ENCODE measurements at places on chromosomes 16 and 17. TPM values are rescaled to one million over a fixed set of nuclear protein-coding genes. Genes with fewer than 3 reads are reported as not detected.

The ALOX15 gene
- 1.1 TPM for total RNA-seq

The SPG7 gene
- total RNA-seq = 173 TPM

The C16orf89 gene
- 0.49 TPM for total RNA-seq

The CRYBA1 gene
- total RNA-seq = not detected

The ADAD2 gene
- not detected for total RNA-seq

The KRTAP2-1 gene
- not detected for total RNA-seq

DNA sequence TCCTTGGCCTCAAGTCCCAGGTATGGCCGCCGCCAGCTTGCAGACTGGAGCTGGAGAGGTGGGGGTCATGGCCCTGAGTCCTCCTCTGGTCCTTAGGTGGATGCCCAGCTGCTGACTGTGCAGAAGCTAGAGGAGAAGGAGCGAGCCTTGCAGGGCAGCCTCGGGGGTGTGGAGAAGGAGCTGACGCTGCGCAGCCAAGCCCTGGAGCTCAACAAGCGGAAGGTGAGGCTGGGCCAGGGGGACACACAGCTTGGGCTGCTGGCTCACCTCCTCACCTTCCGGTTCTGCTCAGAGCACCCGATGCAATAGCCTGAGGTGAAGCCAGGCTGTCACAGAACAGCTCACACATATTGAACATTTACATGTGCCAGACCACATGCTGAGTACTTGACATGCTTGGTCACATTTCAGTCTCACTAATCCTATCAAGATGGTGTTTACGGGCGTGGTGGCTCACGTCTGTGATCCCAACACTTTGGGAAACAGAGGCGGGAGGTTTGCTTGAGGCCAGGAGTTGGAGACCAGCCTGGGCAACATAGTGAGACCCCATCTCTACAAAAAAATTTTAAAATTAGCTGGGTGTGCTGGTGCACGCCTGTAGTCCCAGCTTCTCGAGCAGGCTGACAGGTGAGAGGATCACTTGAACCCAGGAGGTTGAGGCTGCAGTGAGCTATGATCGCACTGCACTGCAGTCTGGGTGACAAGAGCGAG is 7.4 kb downstream of the RNF40 start:
- peaks cover 75% of the 10 kb centered on the region for H3K36me3 ChIP-seq
- no peak for DNase-seq
- no peaks in the 10 kb centered on the region for H3K4me1 ChIP-seq
- no peaks in the 10 kb centered on the region for H3K27me3 ChIP-seq
- H3K4me3 ChIP-seq = no peak overlapping the region

- H3K4me1 ChIP-seq = no peaks in the 10 kb centered on the region
- no peaks in the 10 kb centered on the region for H3K36me3 ChIP-seq
- H3K4me3 ChIP-seq = peak overlapping the region; percentile 37
These were observed 8.0 kb downstream of the ALOX12B start for GRCh38 chr17:8079291-8080207.

DNA sequence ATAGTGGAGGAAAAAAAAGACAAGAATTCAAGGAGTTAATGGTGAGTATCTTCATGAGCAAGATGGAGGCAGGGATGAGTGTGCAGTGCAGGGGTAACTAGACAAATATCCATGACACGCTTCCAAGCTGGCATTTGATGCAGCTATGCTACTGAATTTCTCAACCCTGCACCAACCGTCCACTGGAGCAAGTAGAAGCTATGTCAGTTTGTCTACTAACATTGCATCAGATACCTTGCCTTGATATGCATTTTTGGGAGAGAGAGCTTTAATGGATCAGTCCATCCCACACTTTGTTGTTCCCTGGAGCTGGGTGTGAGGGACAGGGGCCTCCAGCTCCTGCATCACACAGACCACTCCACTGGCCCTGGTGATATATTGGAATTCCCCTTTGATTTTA is 16.4 kb downstream of the CCL11 start:
- no peak overlapping the region for H3K27ac ChIP-seq
- DNase-seq = peak; percentile 41
- H3K4me3 ChIP-seq = no peak overlapping the region

DNA sequence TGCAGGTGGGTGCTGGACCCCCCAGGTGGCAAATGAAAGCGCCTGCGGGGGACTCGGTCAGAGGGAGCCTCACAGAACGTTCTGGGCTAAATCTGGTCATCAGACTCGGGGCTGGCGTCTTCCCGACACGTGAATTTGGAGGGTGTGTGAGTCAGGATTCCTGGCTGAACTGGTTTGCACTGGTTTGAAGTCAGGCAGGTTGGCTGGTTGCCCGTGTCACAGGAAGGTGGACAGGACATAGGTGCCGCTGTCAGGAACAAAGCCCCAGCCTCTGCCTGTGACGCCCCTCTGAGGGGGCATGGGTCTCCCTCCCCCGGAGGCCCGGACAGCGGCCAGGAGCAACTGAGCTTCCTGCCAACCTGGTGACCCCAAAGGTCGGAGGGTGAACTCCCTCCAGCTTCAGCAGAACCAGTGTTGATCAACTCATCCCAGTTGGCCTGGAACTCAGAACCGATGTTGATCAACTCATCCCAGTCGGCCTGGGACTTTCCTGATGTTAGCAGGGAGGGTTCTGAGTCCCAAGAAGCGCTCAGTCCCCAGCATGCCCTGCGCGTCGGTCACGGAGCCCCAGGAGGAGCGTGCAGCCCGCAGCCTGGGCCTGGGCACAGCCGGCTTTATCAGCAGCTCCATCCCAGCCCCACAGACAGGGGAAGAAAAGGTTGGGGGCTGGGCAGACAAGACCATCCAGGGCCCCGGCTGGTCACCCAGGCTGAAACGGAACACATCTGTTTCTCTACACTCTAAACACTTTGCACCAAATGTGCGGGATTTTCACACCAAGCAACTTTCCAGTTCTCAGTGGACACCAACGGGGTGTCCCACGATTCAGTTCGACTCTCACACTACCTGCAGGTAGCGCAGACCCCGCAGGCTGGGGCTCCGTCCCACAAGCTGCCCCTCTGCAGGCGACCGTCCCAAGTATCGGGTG is 14.4 kb upstream of the METRNL start:
- no peaks in the 10 kb centered on the region for H3K27me3 ChIP-seq
- no peak overlapping the region for H3K27ac ChIP-seq
- no peaks in the 10 kb centered on the region for H3K4me1 ChIP-seq

DNA sequence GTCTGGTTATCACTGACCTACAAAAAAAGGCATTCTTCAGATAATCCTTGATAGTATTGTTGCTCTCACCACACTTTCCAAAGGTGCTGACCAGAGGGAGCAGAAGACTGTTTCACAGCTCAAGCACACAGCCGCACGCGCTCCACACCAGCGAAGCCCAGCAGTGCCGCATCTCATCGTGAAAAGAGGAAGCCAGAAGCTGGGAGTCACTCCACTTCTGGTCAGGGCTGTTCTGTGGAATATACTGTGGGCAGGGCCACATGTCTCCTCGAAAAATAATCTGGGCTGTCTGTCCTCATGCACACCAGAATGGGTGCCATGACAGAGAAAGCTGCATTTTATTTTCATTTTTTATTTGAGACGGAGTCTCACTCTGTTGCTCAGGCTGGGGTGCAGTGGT is 7.3 kb upstream of the PRSS36 start:
- H3K36me3 ChIP-seq = no peaks in the 10 kb centered on the region
- no peak overlapping the region for H3K4me3 ChIP-seq
- H3K4me1 ChIP-seq = no peaks in the 10 kb centered on the region
- no peaks in the 10 kb centered on the region for H3K27me3 ChIP-seq
- H3K27ac ChIP-seq = no peak overlapping the region
- no peak for DNase-seq

GRCh38 chr16:73998707-73999106 is 297.9 kb upstream of the PSMD7 start:
- H3K4me1 ChIP-seq = no peaks in the 10 kb centered on the region
- no peak overlapping the region for H3K27ac ChIP-seq
- no peak overlapping the region for H3K4me3 ChIP-seq
- no peaks in the 10 kb centered on the region for H3K27me3 ChIP-seq
- no peak for DNase-seq
- no peaks in the 10 kb centered on the region for H3K36me3 ChIP-seq

DNA sequence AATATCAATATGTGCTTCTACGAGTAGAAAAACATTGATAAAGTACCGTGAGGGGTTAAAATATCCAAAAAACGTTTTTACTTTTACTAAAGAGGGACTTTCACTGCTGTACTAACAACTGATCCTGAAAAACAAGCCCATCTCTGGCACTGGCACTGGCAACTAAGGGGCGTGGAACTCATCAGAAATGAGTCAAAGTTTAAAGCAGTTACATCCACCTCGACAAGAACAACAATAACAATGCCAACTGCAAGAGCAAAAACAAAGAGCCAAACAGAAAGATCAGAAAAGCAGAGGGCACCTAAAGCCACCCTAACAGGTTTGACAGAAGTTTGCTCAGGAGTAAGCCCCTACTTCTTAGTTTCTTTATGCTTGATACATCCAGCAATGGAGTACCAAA is 13.1 kb downstream of the MBTPS1 start:
- no peaks in the 10 kb centered on the region for H3K4me1 ChIP-seq
- H3K36me3 ChIP-seq = peaks cover 15% of the 10 kb centered on the region
- no peak overlapping the region for H3K4me3 ChIP-seq
- no peaks in the 10 kb centered on the region for H3K27me3 ChIP-seq
- no peak overlapping the region for H3K27ac ChIP-seq

DNA sequence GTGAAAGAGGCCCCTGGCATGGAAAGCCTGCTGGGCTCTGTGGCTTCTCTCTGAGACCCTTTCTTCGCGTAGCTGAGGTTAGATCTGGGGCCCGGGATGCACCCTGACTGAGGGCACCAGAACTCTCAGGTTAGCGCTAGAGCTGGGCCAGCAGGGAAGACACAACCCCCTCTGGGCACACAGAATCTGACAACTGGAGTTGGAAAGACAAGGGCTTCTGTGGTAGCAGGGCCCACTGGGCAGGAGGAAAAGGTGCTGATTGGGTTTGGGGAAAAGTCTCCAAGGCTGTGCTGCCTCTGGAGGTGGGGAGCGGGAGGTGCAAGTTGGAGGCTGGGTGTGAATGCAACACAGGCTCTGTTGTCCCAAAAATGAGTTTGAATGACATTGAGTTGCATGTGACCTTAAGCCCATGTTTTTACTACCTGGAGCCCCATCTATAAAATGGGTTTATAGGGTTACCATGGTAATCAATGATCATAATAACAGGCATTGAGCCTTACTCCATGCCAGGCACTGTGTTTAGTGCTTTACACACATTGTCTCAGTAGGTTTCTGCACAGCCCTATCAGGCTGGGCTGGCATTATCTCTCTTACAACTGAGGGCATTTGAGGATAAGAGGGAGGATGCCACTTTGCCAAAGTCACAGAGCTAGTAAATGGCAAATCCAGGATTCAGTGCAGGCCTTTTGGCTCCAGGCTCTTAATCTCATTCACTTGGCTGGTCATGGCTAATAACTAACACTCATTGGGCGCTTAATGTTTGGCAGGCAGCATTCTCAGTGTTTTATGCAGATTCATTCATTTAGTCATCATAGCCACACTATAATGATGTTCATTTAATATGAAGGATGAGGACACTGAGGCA is 9.5 kb upstream of the IGFBP4 start:
- no peak for DNase-seq
- no peak overlapping the region for H3K27ac ChIP-seq
- no peaks in the 10 kb centered on the region for H3K27me3 ChIP-seq
- no peaks in the 10 kb centered on the region for H3K4me1 ChIP-seq

DNA sequence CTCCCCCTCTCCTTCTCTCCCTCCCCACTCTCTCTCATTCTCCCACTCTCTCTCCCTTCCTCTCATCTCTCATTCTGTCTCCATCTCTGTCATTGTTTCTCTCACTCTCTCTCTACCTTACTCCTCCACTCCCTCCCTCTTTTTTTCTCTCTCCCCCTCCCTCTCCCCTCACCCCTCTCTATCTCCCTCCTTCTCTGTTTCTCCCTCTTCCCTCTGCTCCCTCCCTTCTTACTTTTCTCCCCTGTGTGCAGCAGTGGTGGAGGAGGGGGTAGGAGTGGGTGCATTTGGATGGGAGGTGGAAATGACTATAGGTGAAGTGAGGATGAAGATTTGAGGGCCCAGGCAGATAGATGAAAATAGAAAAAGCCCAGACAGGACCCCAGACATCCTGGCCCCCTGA is 70.9 kb downstream of the HLF start:
- no peaks in the 10 kb centered on the region for H3K27me3 ChIP-seq
- no peak for DNase-seq
- H3K36me3 ChIP-seq = no peaks in the 10 kb centered on the region
- H3K27ac ChIP-seq = no peak overlapping the region

GRCh38 chr16:1068451-1068850 is 4.1 kb upstream of the SSTR5 start:
- H3K36me3 ChIP-seq = no peaks in the 10 kb centered on the region
- no peak overlapping the region for H3K4me3 ChIP-seq
- no peaks in the 10 kb centered on the region for H3K4me1 ChIP-seq
- H3K27me3 ChIP-seq = peaks cover 29% of the 10 kb centered on the region
- no peak for DNase-seq

- no peak for DNase-seq
- H3K27me3 ChIP-seq = no peaks in the 10 kb centered on the region
- no peaks in the 10 kb centered on the region for H3K36me3 ChIP-seq
- no peak overlapping the region for H3K4me3 ChIP-seq
- no peak overlapping the region for H3K27ac ChIP-seq
- no peaks in the 10 kb centered on the region for H3K4me1 ChIP-seq
These were observed 129.8 kb downstream of the C16orf78 start for GRCh38 chr16:49503256-49504022.

DNA sequence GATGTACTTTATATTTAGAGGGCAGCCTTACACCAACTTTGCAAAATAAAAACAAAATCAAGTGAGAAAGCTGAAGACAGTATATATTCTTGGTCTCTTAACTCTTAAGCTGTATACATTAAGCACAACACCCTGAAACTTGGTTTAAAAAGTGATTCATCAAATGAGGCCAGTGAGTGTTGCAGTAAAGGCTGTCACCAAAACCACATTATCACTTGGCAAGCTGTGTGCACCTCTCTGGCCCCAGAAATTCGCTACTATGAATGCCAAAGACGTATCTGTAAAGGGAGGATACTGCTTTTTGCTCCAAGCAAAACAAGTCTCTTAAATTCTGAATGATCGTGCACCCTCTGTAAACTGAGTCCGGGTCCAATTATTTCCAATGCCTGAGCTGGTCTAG is 163.9 kb downstream of the ZFHX3 start:
- no peaks in the 10 kb centered on the region for H3K4me1 ChIP-seq
- peaks cover 6% of the 10 kb centered on the region for H3K36me3 ChIP-seq
- H3K27ac ChIP-seq = no peak overlapping the region
- no peak for DNase-seq

GRCh38 chr17:18136357-18136756 is 27.8 kb downstream of the MYO15A start:
- H3K4me1 ChIP-seq = no peaks in the 10 kb centered on the region
- H3K27me3 ChIP-seq = no peaks in the 10 kb centered on the region
- H3K27ac ChIP-seq = no peak overlapping the region

GRCh38 chr17:62688398-62689160 is 61.1 kb downstream of the MRC2 start:
- H3K36me3 ChIP-seq = peaks cover 8% of the 10 kb centered on the region
- H3K4me3 ChIP-seq = no peak overlapping the region
- H3K4me1 ChIP-seq = no peaks in the 10 kb centered on the region
- DNase-seq = no peak

- H3K36me3 ChIP-seq = no peaks in the 10 kb centered on the region
- peaks cover 19% of the 10 kb centered on the region for H3K4me1 ChIP-seq
- H3K27ac ChIP-seq = no peak overlapping the region
- H3K27me3 ChIP-seq = no peaks in the 10 kb centered on the region
- H3K4me3 ChIP-seq = no peak overlapping the region
- DNase-seq = no peak
These were observed 211.9 kb downstream of the GSG1L start for GRCh38 chr16:27851586-27851985.

- no peaks in the 10 kb centered on the region for H3K27me3 ChIP-seq
- peak; percentile 55 for DNase-seq
- H3K27ac ChIP-seq = no peak overlapping the region
- H3K36me3 ChIP-seq = peaks cover 6% of the 10 kb centered on the region
- H3K4me1 ChIP-seq = no peaks in the 10 kb centered on the region
These were observed 26.0 kb downstream of the TK2 start for GRCh38 chr16:66523861-66524354.
